ENCODE measurements at places on chromosomes 2 and 18.

GRCh38 chr2:227238238-227239237 is 74.1 kb downstream of the COL4A3 start:
- peak; percentile 24 for DNase-seq

DNA sequence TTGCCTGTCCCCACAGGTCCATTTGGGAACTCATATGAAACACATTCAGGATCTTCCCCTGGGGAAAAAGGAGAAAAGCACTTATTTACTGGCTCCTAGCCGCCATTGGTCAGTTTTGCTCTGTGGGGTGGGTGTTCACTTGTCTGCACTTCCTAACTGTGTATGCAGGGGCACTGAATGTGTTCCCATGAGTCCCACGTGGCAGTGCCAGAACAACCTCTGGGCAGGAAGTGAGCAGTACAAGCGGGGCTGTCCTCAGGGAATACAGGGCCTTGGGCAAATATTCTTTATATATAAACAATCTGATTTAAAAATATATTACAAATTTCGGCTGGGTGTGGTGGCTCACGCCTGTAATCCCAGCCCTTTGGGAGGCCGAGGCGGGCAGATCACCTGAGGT is 21.8 kb upstream of the CTIF start:
- no peak for DNase-seq

GRCh38 chr2:78775291-78775690 is 250.2 kb upstream of the REG3G start:
- no peak for DNase-seq

GRCh38 chr2:44055229-44055628 is 59.4 kb upstream of the LRPPRC start:
- DNase-seq: no peak

- no peak for DNase-seq
Observed at GRCh38 chr2:3742743-3743508, 39.6 kb downstream of the DCDC2C start.

DNA sequence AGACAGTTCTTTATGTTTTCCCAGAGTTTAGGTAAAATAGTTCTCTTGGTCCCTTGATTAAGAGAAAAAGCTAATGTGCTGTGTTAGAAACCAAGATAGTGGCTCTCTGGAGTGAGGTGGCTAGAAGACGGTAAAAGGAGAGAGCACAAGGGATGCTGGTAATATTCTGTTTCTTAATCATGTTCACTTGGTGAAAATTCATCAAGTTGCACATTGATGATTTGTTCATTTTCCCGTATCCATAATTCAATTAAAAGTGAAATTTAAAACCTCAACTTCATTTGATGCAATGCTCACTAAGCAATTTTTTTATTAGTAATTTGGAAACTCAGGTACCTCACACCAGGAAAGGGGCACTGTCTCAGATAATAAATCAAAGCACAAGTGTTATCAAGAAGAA is 113.8 kb downstream of the NBAS start:
- DNase-seq: no peak

- no peak for DNase-seq
Observed at GRCh38 chr2:118312969-118313756, 224.9 kb downstream of the INSIG2 start.

- DNase-seq: no peak
Observed at GRCh38 chr2:236089271-236090026, 78.7 kb downstream of the GBX2 start.

DNA sequence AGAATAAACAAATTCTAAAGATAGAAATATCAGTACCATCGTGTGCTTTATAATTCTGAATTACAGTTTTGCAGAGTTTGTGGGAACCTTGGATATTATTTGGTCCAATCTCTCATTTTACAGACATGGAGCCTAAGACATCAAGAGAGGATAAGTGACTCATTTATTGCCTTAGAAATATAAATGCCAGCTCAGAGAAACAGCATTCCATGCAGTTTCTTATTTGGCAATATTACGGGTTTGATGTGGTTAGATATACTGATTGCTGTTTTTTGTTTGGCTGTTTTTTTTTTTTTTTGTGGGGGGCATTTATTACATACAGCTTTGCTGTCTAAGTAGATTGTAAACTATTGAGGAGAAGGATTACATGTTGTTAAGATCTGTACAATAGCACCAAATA is 1241.1 kb upstream of the LRRTM1 start:
- DNase-seq: no peak

DNA sequence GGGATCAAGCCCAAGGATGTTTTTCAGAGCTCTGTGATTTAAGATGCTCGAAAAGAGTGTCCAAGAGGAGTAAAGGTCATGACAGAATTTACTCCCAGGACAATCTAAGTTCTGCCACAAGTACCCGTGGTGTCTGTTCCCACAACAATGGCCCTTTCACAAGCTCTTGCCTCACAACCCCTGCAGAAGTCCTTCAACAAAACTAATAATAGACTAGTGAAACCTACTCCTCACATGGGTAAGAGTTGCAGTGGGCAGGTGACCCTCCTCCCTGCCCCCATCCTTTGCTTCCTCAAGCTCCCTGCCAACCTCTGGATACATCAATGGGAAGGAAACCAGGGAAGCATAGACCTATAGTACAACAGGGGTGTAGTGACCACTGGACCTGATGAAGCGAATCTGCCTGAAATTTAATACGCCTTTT is 34.9 kb downstream of the PTCD3 start:
- DNase-seq: no peak

DNA sequence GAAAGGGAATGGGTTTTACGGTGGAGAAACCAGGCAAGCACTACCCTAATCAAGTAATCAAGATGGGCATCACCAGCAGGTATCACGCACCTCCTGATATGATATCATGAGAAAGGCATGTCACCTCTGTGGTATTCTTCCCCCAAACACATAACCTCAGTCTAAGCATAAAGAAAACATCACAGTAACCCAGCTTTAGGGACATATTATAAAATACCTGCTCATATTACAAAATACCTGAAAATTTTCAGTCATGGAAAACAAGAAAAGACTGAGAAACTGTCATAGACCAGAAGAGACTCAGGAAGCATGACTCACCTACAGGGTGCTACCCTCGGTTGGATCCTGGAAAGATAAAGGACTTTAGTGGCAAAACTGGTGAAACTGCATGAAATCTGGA is 30.5 kb downstream of the GCKR start:
- no peak for DNase-seq

DNA sequence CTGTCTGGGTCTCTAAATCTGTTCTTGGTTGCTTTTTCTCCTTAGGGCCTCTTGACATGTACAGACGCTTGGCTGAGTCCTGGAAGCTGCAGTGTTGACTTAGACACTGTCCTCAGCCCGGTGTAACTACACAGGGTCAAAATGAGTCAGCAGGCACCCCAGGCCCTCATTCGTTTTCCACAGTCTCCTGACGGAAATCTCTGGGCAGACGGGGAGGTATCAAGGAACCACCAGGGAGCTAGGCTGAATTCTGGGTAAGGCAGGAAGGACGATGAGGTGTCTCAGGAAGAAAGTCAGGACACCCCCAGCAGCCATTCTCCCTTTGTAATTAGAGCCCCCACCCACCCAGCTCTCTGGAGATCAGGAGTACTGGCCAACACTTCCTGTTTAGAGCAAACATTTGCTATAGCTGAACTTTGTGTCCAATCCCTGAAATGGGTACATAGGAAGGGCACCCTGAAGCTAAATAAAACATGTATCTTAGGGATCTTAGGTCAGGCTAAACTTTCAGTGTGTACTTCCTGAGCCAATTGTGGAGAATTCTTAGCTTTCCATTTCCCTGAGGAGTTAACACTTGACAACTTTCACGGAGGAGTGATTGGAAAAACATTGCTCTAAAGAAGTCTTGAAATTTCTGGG is 23.9 kb upstream of the EPAS1 start:
- DNase-seq: no peak

DNA sequence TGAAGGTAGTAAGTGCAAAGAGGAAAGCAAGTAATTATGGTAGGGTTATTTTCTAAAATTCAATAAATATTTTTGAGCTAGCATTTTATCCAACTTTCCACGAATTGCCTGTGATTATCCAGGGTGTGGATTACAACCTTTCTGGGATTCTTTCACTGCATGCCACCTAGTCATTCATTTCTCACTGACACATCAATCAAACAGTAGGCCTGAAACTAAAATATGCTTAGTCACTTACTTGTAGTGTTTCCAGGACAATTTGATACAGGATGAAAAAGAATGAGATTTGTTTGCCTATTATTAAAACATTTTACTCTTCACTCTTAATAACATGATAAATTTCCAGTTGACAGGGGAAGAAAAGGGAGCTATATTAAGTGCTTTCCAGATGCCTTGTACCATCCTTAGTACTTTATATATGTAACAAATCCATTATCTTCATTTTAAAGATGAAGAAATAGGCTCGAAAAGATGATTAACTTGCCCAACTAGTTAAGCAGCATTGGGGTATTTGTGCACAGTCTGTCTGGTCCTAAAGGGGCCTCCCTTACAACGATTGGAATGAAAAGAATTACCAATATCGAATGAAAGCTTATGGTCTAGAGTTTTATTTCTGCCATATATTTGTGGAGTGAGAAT is 70.4 kb downstream of the KCTD1 start:
- no peak for DNase-seq

GRCh38 chr18:22466608-22467395 is 49.1 kb upstream of the CTAGE1 start:
- no peak for DNase-seq

DNA sequence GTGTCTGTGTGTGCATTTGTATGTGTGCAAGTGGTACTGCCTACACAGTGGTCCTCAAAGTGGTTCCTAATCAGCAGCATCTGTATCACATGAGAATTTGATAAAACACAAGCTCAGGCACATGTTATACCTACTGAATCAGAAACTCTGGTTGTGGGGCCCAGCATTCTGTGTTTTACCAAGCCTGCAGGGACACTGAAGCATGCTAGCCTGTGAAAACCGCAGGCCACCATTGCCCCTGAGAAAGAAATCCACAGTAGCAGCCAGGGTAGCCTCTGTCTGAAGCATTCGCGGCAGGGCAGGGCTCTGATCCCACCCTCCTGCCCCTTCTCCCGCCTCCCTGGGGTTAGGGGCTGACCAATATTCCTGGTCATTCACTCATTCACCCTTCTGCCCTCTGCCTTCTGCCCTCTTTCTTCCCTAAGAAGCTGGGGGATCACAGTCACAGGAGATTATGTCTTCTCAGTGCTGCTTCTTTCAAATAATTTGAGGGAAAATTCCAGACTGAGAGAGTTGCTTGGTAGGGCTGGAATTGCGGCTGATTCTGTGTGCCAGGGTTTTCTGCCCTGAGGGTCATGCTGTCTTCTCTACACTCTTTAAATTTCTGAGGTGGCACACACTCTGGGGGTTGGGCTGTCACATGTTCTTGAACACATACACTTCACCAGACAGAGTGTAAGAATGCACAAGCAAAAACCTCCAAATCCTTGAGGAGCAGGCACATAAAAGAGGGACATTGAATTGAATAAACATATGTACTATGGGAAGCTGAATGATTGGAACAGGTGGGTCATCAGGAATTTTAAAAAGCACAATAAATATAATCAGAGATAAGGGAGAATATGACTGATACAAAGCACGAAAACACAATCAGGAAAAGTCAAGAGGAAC is 126.6 kb upstream of the SEC11C start:
- DNase-seq: no peak

- DNase-seq: no peak
Observed at GRCh38 chr2:5932556-5933469, 240.6 kb downstream of the SOX11 start.

Data from activated T-helper 9 cell treated with anti-CD3 and anti-CD28 coated beads, Interleukin-2, amount 50 U/mL, for 16 hours (primary cell).